Mammary epithelial cell (primary cell): ENCODE measurements at places on chromosomes 2 and 18. TPM values are rescaled to one million over a fixed set of nuclear protein-coding genes. Genes with fewer than 3 reads are reported as not detected.
A peak's percentile ranks its signal among the peaks of the same experiment; 100 is the strongest.

DNA sequence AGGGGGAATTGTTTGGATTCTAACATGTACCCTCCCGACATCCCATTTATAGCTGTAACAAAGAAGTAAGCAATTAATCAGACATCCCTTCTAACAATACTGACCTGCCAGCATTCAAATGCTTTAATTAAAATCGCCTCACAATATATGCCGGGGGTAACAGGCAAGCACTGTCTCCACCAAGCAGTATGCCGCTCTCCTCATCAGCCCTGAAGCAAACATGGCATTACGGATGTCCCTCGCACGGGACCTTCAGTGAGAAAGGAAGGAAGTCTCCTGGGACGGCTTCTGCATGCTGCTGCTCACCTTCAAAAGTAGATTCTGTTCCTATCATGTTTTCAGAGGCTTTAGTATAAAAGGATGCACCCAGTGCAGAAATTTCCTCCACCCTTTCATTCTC is 292.7 kb upstream of the POU3F3 start:
- no peak for DNase-seq

- peak; percentile 28 for DNase-seq
Observed at GRCh38 chr2:289362-290089, 1.6 kb upstream of the ALKAL2 start.

GRCh38 chr2:48459921-48460320 is 70.0 kb upstream of the STON1 start:
- no peak for DNase-seq

GRCh38 chr18:7585276-7585670 is 18.2 kb downstream of the PTPRM start:
- DNase-seq = no peak

GRCh38 chr2:233761040-233761769 is 1.1 kb downstream of the UGT1A1 start:
- peak; percentile 76 for DNase-seq

DNA sequence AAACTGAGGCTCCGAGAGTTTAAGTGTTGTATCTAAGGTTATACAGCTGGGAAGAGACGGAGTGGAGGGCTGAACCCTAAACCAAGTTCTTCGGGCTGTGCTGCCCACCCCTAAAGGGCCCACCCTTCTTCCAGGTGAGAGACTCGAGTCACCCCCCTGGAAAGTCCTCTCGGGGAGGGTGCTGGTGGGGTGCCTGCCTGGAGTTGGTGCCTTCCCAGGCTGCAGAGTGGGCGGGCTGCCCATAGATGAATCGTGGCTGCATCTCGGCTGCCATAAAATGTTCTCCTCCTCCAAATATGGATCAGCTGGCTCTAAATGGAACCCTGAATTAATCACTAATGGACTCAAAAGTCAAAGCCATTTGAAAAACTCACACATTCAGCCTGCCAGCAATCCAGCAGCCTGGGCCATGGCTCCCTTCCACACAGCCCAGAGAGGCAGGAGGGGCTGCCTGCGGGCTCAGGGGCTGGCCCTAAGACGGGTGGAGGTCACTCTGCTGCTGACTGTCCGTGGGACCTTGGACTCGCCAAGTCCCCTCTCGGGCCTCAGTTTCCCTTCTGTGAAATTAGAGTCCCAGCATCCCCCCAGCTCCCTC is 7.7 kb downstream of the CIB4 start:
- no peak for DNase-seq

DNA sequence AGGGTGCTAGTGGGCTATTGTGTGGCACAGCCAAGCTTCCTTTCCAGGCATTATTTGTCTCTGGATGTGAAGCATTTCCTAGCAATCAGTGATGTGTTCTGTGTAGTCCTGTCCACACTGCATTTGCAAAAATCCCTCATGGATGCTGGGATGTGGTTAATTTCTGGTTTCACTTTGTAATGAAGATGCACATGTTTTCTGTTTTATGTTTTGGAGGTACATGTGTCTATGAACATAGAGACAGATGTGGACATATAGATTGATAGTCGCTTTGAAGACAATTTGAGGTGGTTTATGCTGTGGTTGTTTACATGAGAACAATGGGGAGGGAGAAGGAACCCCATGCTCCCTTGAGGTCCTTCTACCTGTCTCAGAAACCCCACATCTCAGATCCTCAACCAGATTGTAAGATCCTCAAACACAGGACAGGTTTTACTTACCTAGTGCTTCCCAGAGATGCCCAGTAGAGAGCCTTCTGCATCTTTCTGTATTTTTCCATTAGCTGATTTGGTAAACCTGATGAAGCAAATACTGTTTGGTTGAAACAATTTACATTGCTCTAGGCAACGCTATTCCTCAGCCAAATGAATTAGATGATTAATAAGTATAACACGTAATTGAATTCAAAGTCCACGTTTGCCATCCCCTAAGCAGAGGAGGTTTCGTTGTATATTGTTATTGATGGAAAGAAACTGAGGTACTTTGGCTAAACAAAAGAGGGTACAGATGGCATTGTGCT is 204.4 kb downstream of the SPP2 start:
- DNase-seq = peak; percentile 91

CYP26B1 gene
- polyA plus RNA-seq = 1.6 TPM

HAAO gene
- polyA plus RNA-seq = not detected

ALK gene
- polyA plus RNA-seq = not detected
